ENCODE measurements at places on chromosomes 7 and 10.
A peak's percentile ranks its signal among the peaks of the same experiment; 100 is the strongest.

- no peak for DNase-seq
Observed at GRCh38 chr10:113820507-113820906, 33.4 kb downstream of the DCLRE1A start.

- no peak for DNase-seq
Observed at GRCh38 chr10:49296382-49296781, 2.6 kb upstream of the C10orf71 start.

- DNase-seq = no peak
Observed at GRCh38 chr7:18402488-18403183, 92.9 kb upstream of the HDAC9 start.

- no peak for DNase-seq
Observed at GRCh38 chr7:146654048-146654447, 537.4 kb downstream of the CNTNAP2 start.

DNA sequence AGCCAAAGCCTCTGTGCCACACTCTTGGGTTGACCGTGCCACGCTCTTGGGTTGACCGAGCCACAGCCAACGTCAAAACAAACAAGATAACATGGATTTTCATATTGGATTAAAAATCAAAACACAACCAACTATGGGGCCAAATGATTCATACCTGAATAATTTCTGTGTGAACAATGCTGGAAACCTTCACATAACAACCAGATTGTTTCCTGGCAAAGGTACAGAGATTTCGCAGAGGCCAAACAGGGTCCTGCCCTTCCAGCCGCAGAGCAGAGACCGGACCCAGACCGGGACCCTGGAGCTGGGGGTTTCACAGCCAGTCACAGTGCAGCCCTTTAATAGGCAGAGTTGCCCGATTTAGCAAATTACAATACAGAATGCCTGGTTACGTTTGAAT, 40.5 kb downstream of the ITIH5 start:
- no peak for DNase-seq

- no peak for DNase-seq
Observed at GRCh38 chr7:77226357-77226839, 26.8 kb upstream of the FGL2 start.

GRCh38 chr10:44416021-44416771, 31.3 kb upstream of the CXCL12 start:
- DNase-seq = no peak

DNA sequence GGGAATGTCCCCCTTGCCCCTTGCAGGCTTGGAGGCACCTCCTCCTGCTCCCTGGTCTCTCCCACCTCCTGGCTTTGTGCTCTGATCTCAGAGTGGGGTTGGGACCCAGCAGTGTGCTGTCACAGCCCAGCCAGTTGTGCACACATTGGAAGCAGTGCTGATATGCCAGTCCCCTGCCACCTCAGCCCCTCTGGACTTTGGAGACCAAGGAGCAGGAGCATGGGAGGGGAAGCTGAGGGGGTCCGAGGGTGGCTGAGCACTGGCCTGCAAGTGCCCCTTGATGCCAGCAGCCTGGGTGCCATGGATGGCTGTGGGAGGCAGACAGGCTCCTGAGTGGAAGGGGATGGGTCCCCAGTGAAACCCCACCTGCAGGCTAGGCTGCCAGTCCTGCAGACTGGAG, 235.4 kb downstream of the ZNF716 start:
- no peak for DNase-seq

DNA sequence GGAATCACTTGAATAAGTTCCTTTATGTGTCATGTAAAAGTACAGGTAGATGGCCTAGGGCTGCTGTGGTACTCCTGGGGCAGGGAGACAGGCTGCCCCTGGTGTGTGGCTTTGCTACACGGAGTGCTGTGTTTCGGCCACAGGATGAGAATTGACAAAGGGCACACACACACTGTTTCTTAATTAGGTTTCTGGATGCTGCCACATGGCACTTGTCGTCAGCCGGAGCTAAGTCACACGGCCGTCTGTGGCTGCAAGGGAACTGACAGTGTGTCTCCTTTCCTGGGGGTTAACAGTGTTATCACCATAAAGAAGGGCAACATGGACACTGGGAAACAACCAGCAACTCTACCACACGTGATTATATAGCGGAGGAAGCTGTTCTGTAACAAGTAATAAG, 55.7 kb upstream of the CREB5 start:
- DNase-seq = no peak

GRCh38 chr10:74875966-74876365, 49.6 kb downstream of the KAT6B start:
- DNase-seq = no peak

GRCh38 chr7:28112012-28112411, 68.6 kb downstream of the JAZF1 start:
- no peak for DNase-seq

- no peak for DNase-seq
Observed at GRCh38 chr10:62560201-62560819, 186.1 kb downstream of the ZNF365 start.

GRCh38 chr7:6648815-6649104, 11.6 kb downstream of the ZNF316 start:
- DNase-seq = no peak

- no peak for DNase-seq
Observed at GRCh38 chr10:103276896-103277712, at the start of gene INA. INA (plus strand) TSS chr10:103277138; CDS start chr10:103277212, 74 bp downstream.

GRCh38 chr7:131808736-131809135, 252.3 kb upstream of the PODXL start:
- no peak for DNase-seq

DNA sequence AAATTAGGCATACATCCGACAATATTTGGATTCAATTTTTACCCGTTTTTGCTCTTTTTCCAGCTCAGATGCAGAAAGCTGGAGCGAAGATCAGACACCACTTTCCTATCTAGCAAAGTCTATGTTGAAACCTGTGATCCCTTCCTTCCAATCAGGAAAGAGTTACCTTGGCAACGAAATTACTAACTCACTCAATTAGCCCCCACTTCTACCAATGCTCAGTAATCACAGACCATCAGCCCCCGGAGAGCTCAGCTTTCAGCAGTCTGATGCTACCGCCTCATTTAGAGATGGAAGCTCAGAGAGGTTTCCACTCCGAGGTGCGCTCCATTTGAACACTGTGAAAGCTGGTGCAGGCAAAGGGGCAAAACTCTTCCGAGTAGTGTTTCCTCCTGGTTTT, 6.7 kb downstream of the FRAT1 start:
- no peak for DNase-seq

- no peak for DNase-seq
Observed at GRCh38 chr7:7861211-7861633, 107.4 kb upstream of the GLCCI1 start.

GRCh38 chr7:40647719-40648118, 512.9 kb downstream of the SUGCT start:
- no peak for DNase-seq

DNA sequence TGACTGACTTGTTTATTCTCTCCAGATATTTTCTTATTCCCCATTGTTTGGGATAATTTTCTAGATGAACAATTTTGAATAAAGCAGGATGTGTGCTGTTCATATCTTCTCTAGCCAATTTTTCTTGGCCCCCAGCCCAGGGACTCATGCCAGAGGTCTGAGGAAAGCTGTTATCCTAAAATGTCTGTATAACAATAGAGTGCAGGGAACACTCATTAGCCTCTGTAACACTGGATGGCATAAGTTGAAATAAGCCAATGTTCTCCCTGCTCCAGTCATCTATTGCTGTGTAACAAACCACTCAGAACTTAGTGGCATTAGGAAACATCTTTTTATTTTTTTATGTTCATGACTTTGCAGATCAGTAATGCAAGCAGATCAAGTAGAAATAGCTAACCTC, 121.7 kb upstream of the TRIM24 start:
- DNase-seq = no peak

- DNase-seq = no peak
Observed at GRCh38 chr7:98398567-98399372, 2.1 kb downstream of the BAIAP2L1 start.

- DNase-seq = no peak
Observed at GRCh38 chr7:24783698-24784097, 26.4 kb upstream of the GSDME start.

DNA sequence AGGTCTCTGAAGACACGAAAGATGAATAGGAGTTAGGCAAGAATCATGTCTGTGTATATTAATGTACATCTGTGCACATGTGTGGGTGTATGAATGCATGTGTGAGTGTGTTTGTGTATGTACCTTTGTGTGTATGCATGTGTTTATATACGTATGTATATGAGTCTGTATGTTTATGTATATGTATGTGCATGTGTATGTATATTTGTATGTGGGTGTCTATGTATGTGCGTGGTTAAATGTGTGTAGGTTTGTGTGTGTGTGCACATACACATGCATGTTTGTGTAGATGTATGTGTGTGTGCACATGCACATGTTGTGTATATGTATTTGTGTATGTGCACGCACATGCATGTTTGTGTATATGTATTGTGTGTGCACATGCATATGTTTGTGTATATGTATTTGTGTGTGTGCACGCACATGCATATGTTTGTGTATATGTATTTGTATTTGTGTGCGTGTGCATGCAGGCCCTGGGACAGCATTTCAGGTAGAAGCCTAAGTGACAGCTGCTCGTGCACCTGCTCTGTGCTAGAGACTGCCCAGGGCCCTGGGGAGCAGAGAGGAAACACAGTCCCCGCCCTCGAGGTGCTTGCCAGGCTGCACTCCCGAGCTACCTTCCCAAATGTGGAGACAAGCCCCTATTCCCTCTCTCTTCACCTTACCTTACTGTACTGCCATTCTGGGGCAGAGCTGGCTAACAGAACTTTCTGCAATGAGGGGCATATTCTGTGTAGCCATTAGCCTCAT, 12.1 kb downstream of the PNLIPRP1 start:
- DNase-seq = no peak

DNA sequence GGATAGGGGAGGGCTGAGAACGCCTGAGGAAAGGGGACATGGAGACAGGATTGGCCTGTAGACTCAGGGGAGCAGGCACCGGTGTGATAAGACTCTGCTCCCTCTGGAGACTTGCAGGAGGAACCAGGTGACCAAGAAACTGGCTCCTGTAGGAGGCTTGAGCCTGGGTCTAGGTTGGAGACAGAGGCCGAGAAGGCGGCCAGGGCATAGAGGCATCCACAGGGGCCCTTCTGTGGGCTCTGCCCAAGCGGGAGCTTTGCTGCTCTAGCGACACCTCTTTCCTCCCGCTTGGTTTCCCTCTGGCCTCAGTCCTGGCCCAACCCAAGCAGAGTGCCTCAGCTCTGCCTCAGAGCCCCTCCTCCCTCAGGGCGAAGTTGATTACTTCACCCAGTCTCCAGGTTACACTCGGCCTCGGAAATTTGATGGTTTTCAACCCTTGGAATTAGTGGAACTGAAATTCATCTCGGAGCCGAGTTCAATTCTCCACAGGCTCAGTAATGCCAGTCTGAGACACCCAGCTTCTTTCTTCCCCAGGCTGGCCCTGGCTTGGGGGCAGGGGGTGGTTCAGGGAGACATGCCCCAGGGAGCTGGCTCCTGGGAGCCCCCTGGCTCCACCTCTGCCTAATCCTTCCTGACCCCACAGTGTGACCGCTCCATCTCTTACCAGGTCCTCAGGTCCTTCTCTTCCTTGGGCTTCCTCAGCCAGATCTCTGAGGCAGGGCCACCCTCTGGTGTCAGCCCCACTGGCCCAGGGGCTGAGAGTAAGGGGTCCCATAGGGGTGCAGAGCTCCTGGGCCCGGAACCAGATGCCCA, 60.4 kb downstream of the PAX2 start:
- no peak for DNase-seq

DNA sequence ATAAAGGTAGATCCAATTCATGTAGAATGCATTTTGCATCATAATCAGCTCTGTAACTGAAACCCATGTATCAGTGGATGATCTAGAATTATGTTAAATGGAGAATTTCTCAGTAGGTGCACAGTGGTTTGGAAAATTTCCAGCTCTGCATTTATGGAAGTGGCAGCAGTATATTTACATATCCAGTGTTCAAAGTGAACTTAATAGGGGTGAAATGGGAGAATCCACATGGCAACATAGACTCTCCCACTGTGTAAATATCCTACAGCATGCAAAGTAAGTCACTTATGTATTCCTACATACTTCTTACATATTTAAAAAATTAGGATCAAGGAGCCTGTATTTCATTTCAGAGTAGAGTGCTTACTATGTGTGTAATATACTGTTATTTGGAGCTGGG, 35.3 kb downstream of the CDC14C start:
- no peak for DNase-seq

DNA sequence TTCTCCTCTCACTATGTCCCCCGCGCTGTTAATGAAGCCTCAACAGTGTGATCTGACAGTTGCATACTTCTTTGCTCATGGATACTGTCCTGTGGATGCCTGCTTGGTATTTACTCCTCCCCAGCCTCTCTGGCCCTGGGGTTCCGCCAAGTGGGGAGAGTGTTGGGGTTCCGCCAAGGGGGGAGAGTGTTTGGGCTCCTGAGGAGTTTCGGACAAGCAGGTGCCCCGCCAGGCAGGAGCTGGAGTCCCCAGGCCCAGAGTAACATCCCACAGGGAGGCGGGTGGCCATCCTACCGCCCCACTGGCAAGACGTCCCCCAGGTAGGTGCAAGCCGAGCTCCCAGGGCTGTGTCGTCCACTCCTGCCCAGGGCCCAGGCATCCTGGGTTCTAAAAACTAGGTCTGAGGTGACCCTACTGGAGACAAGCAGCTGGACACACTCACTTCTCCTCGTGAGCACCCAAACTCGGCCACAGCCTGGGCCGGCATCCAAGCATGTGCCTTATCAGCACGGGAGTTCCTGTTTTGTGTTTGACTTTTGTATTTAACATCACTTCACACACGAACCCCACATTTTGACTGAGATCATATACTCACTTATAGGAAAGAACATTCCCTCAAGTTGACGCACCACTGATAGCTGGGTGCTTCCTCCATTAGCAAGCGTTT, 34.2 kb downstream of the CAMK2B start:
- DNase-seq = peak; percentile 75

DNA sequence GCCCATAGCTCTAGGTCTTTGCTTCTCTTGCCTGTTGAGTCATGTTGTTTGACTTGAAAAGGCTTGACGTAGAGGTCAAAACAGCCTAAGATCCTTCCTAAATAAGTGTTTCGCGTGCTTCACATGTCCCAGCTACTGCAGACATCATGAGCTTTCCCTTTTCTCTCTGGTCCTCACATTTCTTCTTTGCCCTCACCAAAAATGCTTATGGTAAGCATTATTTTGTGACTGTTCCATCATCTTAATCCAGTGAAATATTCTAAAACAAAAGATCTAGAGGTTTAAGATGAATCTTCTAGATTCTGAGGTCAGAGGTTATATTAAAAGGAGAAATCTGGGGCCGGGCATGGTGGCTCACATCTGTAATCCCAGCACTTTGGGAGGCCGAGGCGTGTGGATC, 8.5 kb upstream of the ACSL5 start:
- DNase-seq = no peak

DNA sequence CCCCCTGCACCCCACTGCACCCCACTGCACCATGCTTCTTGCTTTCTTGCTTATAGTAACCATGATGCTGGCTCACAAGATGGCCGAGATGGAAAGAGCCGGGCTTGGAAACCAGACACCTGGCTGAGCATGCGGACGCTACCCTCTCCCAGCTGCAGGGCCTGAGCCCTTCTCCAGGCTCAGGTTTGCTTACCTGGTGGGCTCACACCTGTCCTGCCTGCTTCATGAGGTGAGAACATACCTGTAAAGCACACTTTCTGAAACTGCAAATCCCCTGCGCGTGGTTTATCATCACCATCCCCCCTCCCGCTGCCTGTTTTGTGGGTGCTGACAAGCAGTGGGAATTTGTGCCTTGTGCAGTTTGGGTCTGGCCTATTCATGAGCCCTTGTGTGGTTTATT, 302.7 kb downstream of the GLRX3 start:
- no peak for DNase-seq
